ENCODE measurements at places on chromosomes 2 and 18. TPM values are rescaled to one million over a fixed set of nuclear protein-coding genes. Genes with fewer than 3 reads are reported as not detected.

- H3K4me1 ChIP-seq = peaks cover 57% of the 10 kb centered on the region
- peak overlapping the region; percentile 90 for H3K27ac ChIP-seq
- H3K36me3 ChIP-seq = no peaks in the 10 kb centered on the region
These were observed 22.3 kb downstream of the KLF7 start for GRCh38 chr2:207143215-207144172.

DNA sequence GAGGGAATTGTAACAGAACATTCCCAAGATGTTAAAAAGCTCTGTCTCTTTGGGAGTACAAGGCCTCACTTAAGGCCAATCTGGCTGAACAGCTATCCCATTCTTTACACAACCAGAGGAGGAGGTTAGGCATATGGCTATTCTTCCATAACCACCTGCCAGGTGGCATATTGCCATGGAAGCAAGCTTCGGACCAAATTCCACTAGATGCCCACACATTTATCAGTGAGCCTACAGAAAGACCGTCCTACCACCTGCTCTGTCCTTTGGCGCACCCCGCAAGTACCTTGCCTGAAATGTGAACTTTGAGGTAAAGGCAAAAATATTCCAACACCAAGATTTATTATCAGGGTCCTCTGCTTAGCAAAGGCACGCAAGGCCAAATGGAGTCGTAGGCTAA, 519.9 kb upstream of the TNP1 start:
- no peak for DNase-seq
- no peaks in the 10 kb centered on the region for H3K27me3 ChIP-seq
- no peaks in the 10 kb centered on the region for H3K4me1 ChIP-seq

GRCh38 chr18:5998907-5999306, 103.6 kb upstream of the TMEM200C start:
- H3K4me3 ChIP-seq = no peak overlapping the region
- H3K27ac ChIP-seq = no peak overlapping the region
- H3K36me3 ChIP-seq = no peaks in the 10 kb centered on the region
- no peak for DNase-seq

DNA sequence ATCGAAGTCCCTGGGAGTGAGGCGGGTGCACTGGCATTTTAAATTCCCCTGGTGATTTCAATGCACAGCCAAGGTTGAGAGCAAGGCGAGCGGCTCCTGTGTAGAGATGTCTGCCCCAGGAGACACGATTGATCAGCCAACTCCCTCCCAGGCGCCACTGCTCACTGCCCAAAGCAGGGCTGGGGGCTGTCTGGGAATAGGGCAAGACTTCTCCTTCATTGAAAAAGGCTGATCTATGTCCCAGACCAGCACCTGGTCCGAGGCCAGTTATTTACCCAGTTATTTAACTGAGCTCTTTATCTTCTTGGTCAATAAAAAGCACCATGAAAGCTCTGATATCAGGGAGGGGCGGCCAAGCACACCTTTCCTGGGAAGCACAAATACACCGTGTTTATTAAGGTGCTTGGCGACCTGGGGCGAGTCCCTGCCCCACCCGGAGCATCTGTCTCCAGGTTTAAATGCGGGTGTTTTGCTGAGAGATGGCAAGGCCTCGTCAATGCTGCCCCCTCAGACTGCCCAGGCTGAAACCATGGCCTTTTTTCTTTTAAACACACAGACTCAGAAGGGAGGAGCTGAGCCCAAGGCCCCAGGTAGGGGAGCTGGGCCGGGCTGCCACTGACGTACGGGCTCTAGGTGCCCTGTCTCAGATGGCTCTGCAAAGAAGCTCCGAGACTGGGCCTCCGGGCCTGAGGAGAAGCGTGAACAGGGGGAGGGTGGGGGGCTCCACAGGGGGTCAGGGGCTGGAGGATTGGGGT, 73.9 kb upstream of the HPCAL1 start:
- DNase-seq = peak; percentile 38
- no peaks in the 10 kb centered on the region for H3K4me1 ChIP-seq
- H3K36me3 ChIP-seq = no peaks in the 10 kb centered on the region
- no peak overlapping the region for H3K27ac ChIP-seq
- no peaks in the 10 kb centered on the region for H3K27me3 ChIP-seq
- no peak overlapping the region for H3K4me3 ChIP-seq

DNA sequence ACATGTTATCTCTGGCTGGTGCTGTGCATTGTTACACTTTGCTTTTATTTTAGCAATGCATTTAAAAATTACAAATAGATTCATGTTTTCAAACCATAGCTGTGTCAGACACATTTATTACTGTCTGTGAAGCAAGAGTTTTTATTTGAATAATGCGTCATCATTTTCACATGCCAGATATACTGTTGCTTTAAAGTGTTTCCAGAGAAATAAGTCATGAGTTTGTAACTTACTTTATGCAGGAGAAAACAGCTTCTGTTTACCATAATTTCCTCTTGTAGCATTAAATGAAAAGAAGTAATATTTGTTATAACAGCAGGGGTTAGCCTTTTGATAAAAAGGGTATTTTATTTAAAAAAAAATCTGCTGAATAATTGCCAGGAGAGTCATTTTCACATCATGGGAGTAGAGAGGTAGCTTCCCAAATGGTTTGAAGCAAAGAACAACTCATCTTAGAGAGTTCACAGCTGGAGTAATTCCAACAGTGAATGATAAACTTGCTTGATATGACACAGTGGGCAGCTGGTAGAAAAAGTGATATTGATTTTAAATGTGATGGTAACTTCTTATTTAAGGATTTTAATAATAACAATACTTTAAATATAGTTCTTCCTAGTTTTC, 1274.5 kb upstream of the CRIM1 start:
- no peak overlapping the region for H3K27ac ChIP-seq
- no peaks in the 10 kb centered on the region for H3K4me1 ChIP-seq
- H3K4me3 ChIP-seq = no peak overlapping the region
- no peak for DNase-seq
- no peaks in the 10 kb centered on the region for H3K36me3 ChIP-seq

GRCh38 chr2:178333851-178334250, 117.1 kb downstream of the PRKRA start:
- no peaks in the 10 kb centered on the region for H3K4me1 ChIP-seq
- no peaks in the 10 kb centered on the region for H3K27me3 ChIP-seq
- no peak overlapping the region for H3K4me3 ChIP-seq

DNA sequence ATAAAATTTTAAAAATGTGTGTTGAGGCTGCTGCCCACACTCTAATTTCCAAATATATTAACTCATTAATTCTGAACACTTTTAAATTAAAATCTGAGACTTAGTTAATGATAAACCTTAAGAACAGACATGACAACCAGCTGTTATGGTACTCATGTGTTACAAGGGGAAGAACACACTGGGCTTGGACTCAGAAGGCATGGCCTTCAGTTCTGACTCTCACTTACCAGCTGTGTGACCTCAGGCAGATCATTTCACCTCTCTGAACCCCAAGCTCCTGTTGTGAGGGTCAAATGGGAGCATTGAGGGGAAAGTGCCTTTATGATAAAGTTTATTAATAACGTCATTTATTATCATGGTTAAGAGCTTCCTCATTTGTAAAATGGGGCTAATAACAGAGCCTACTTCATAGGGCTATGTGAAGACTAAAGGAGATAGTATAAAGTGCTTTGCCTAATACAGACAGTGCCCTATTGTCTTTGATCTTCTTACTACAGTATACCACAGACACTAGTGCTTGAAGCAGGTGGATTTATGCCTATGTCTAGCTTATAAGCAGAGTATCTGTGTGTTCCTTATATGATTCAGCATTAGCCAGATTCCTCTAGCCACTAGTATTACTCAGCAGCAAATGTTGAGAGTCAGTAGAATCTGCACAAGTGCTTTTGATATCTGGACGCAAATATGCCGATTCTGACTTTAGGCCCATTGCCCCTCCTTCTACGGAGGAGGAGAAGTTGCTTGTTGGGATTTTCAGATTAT, 99.6 kb downstream of the SGPP2 start:
- no peaks in the 10 kb centered on the region for H3K36me3 ChIP-seq
- H3K4me1 ChIP-seq = no peaks in the 10 kb centered on the region
- H3K27ac ChIP-seq = no peak overlapping the region
- no peak for DNase-seq
- no peak overlapping the region for H3K4me3 ChIP-seq

DNA sequence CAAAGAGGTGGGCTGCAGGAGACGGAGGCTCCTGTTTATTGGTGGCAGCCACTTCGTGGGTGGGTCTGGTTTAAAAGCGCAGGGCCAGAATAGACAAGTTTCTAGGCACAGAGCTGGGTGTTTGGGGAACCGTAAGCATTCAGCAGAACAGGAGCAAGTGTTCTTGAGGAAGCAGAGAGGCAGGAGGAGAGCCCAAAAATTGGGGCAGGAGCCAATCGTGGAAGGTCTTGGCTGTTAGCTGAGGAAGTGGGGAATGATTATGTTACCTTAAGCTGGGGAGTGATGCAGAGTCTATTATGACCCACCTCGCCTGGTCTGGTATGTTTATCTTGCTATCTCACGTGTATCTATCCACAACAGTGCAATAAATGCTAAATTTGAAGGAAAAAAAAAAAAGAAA, 64.3 kb upstream of the ATL2 start:
- peaks cover 9% of the 10 kb centered on the region for H3K4me1 ChIP-seq
- no peaks in the 10 kb centered on the region for H3K36me3 ChIP-seq
- H3K4me3 ChIP-seq = no peak overlapping the region
- DNase-seq = no peak
- no peak overlapping the region for H3K27ac ChIP-seq

DNA sequence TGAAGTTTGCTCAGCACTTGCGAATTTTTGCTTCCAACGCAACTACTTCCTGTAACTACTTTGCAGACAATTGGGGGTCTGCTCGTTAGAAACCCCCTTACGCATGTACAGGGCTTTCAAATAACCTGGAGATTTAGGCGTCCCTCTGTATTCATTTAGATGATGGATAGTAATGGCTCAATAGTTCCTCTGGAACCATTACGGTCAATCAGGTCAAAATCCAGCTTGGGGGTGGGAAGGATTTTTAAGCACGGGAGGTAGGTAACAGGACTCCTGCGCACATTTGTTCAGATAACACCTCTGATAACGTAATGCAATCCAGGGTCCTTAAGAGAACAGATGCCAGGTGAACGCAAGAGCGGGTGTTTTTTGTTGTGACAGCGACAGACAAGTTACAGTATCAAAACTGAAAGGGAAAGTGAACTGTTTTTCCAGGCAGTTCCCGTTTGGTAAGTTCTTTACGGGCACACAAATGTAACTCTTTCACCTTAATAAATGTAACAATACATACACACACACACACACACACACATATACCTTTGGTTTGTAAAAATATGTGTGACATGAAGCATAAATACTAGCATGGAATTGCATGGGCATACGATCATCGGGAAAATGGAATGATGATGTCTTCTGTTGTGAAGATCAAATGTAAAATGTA, 3.8 kb upstream of the OSR1 start:
- peaks cover 46% of the 10 kb centered on the region for H3K4me1 ChIP-seq
- DNase-seq = no peak
- peak overlapping the region; percentile 53 for H3K4me3 ChIP-seq

- DNase-seq = no peak
- H3K36me3 ChIP-seq = no peaks in the 10 kb centered on the region
- H3K4me1 ChIP-seq = peaks cover 26% of the 10 kb centered on the region
- peaks cover 4% of the 10 kb centered on the region for H3K27me3 ChIP-seq
- peak within 1 kb of the TSS; percentile 69 for H3K27ac ChIP-seq
These were observed at the start of gene CYS1 for GRCh38 chr2:10079870-10080535. Gene CYS1, minus strand, starts transcription at chr2:10080411. Its CDS starts 188 bp downstream, at chr2:10080223.

DNA sequence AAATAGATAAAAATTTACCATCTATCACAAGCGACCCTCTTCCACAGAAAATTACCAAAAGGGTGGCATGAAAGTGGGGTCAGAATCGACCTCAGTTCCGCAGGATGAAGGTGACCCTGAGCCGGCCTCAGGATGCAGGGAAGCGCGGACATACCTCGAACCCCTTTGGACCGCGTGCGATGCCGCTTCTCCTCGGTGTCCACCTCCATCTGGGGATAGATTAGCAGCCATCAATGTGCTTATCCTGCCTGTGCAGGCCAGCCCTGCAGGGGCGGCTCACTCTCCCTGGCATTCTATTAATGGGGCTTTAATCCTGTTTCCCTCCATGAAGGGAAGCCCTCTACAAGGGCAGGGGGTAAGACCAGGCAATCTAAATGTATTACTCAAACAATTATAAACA, 235.3 kb upstream of the PXDN start:
- no peaks in the 10 kb centered on the region for H3K27me3 ChIP-seq
- H3K36me3 ChIP-seq = no peaks in the 10 kb centered on the region
- no peaks in the 10 kb centered on the region for H3K4me1 ChIP-seq
- no peak overlapping the region for H3K27ac ChIP-seq
- H3K4me3 ChIP-seq = no peak overlapping the region
- no peak for DNase-seq

- H3K4me3 ChIP-seq = no peak overlapping the region
- peaks cover 25% of the 10 kb centered on the region for H3K36me3 ChIP-seq
- no peaks in the 10 kb centered on the region for H3K27me3 ChIP-seq
- no peak for DNase-seq
- H3K4me1 ChIP-seq = peaks cover 37% of the 10 kb centered on the region
- no peak overlapping the region for H3K27ac ChIP-seq
These were observed 27.1 kb downstream of the RALB start for GRCh38 chr2:120279708-120280107.

DNA sequence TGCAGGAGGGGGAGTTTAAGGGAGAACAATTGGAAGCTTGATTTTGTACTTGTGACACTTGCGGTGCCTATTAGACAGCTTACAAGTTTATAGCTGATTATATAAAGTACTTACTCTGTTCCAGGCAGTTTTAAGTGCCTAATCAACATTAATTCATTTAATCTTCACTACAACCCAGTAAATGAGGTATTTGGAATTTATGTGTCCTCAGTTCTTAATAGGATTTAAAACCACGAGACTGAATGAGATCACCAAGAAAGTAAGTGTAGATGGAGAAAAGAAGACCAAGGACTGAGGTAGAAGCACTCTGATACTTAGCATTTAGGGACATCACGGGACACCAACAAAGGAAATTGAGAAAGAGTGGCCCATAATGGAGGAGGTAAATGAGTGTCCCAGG, 49.8 kb downstream of the ZC3H15 start:
- no peak for DNase-seq
- H3K4me3 ChIP-seq = no peak overlapping the region

DNA sequence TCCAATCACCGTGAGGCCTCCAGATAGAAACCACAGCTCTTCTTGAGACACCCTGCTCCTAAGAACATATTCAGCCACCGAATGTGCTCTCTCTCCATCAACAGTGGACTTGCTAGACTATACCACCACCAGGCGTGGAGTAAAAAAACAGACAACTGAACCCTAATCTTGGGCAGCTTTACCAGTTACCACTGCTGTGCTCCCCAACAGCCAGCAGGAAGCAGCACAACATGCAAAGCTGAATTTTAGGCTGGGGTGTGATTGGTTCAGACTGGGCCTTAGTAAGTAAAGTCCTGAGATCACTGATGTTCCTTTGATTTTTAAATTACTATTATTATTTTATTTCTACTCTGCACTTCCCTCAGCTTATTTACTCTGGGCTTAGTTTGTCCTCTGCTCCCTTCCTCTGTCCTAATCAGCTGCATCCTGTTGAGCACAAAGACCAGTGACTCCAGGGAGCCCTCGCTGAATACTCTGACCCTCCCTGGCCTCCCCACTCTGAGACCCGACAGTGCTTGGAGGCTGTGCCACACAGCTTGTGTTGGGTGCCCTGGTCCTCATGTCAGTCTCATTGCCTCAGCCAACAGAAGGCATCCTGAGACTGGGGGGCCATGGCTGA, 21.9 kb downstream of the MRPL35 start:
- H3K4me1 ChIP-seq = peaks cover 8% of the 10 kb centered on the region
- no peak for DNase-seq
- H3K36me3 ChIP-seq = no peaks in the 10 kb centered on the region
- H3K4me3 ChIP-seq = no peak overlapping the region

ATP6V1C2 gene
- 1.3 TPM for total RNA-seq

GALNT3 gene
- total RNA-seq = 28.9 TPM

FOXI3 gene
- not detected for total RNA-seq

AMER3 gene
- total RNA-seq = not detected

DNAJC5G gene
- not detected for total RNA-seq

FARSB gene
- total RNA-seq = 7.8 TPM
